Stimulated activated CD4-positive, alpha-beta T cell treated with anti-CD3 and anti-CD28 coated beads, Interleukin-15, amount 100 ng/mL, for 1 hour (primary cell): ENCODE measurements at places on chromosomes 6 and 20.

- no peak for DNase-seq
These were observed 144.2 kb downstream of the MYO6 start for GRCh38 chr6:75893058-75893775.

DNA sequence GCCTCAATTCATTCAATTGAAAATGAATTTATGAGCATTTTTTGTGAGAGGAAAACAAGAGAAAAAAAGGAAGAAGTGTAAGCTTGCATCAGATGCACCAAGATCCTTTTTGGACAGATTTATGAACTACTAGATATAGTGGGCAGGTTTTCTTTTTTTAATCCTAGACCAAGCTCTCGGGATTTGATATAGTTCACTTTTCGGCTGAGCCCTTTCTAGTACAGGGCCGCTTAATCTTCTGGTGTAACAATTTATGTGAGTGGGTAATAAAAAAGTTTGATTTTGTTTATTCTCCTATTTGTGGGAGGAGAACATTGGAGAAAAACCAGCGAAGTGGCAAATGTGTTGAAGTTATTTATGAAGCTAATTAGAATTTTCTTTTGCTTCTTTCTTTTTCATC, 538.0 kb downstream of the UTRN start:
- no peak for DNase-seq

DNA sequence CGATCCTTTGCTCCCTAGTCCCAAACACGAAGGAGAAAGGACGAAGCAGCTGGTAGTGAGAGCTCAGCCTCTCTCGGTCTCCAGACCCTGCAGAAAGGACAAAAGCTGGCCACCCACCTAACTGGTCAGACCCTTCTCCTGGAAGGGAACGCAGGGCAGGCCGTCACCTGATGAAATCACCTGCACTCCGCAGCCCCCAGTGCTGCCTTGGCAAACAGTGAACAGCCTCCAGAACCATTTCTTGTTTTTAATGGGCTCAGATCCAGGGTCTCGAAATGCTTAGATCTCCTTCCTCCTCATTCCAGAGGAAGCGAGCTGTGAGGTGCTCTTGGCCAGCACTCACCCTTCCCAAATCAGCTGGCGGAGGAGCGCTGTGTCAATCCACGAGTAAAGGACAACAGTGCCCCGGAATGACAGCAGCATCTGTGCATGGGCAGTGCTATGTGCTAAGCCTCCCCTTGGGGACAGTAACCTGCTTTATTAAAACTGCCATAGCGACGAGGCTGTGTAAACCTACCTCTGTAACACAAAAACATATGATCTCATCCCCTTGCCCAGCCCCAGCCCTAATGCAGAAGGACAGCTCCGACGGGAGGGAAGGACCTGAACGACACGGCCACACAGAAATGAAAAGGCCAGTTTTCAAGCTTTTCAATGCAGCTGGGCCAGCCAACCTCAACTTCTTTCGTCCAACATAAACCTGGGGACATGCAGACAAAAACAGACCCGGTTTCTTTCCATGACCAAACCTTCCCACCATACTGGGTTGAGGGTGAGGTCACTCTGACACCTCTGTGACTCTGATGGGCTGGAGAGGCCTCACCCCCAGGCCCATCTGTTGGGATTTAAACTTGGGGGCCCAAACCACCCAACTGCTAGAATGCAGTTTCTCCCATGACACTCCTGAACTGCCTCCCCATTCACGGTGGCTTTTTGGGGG, 43.3 kb downstream of the SULF2 start:
- no peak for DNase-seq

GRCh38 chr6:139829576-139829975, 455.1 kb upstream of the CITED2 start:
- no peak for DNase-seq

DNA sequence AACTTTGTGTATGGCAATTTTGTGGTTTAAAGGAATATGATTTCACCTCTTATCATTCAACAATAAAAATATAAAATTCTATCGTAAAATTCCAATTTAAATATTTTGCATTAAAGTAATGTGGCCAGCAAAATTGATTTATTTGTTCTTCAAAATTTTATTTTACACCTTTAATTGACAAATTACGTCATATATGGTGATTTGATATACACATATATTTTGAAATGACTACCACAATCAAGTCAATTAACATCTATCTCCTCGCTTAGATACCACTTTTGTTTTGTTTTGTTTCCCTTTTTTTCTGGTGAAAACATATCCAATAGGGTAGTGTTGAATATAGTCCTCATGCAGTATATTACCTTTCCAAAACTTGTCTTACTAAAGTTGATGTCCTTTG, 467.6 kb upstream of the HS3ST5 start:
- no peak for DNase-seq

DNA sequence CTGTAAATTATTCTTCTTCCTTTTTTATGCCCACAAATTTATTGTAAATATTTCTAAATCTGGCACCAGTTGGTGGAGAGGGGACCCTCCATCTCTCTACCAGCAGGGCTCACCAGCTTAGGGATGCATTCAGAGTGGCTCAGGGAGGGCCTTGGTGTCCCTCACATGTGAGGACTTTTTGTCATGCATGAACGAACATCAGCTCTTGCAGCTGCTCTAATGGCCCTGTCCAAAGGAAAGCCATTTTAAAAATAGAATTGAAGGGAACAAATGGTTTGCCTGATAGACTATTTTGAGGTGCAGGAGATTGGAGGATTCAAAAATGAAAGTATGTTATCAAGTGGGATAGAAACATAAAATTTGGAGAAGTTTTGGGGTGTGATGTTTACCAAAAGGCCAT, 37.5 kb upstream of the KLHL31 start:
- no peak for DNase-seq

- DNase-seq = no peak
These were observed 165.2 kb downstream of the BCAS1 start for GRCh38 chr20:53905019-53905819.

- no peak for DNase-seq
These were observed 69.6 kb upstream of the SMIM28 start for GRCh38 chr6:138307816-138308730.

DNA sequence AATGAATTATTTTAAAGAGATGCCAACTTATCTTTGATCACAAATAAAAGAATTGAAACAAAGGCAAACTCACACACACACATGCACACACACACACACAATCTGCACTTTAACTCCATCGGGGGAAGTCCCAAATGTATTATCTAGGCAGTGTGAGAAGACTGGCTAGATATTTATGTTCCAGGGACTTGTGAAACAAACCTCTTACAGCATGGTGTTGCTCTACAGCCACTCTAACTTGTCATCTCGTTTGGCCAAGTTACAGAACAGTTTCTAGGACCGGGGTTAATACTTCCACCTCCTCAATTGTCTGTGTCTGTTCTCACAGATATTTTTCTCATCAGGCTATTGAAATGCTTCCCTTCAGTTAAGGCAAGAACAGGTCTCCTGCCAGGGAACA, 855.0 kb downstream of the EPHA7 start:
- no peak for DNase-seq

DNA sequence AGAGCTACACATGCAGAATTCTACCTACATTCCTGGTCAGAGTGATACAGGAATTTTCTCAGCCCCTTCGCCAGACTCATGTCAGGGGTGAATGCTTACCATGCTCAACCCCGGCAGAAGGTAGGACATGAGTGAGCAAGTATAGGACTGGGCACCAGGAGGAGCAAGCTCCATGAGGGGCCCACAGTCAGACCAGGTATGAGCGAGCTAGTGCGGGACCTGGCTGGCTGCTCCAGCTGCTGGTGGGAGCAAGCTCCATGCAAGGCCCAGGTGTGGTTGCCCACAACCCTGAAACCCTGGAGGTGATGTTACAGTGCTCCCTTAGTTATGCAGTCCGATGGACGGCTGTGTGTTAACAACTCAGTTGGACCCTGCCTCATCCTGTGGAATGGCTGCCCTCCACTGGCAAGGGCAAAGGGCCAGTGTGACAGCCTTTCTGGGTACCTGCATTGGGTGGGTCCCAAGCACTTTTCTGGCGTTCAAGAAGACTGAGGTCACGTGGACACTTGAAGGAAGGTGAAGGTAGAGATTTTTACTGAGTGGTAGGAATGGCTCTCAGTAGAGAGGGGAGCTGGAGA, 503.5 kb upstream of the CITED2 start:
- no peak for DNase-seq

- no peak for DNase-seq
These were observed 1.9 kb upstream of the NKAIN4 start for GRCh38 chr20:63255931-63256704.

DNA sequence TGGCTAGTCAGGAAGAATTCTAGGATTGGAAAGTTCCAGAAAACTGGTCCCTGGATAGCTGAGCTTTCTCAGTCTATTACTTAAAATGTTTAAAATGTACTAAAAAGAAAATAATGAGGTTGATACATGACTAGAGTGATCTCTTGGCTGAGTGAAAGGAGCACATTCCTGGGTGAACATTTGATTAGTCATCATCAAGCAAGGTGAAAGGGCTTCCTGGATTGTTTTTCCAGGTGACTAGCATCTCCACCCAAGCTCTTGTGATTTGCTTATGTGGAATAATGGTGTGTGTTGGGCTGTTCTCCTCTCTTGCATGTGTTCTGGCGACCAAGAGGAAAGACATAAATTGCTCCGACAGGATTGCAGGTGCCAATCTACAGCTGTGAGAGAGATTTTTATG, 42.9 kb downstream of the PKIB start:
- DNase-seq = no peak

- no peak for DNase-seq
These were observed 29.0 kb downstream of the ARMC2 start for GRCh38 chr6:108877046-108877751.

- DNase-seq = no peak
These were observed 230.7 kb downstream of the TFAP2C start for GRCh38 chr20:56859801-56860261.

DNA sequence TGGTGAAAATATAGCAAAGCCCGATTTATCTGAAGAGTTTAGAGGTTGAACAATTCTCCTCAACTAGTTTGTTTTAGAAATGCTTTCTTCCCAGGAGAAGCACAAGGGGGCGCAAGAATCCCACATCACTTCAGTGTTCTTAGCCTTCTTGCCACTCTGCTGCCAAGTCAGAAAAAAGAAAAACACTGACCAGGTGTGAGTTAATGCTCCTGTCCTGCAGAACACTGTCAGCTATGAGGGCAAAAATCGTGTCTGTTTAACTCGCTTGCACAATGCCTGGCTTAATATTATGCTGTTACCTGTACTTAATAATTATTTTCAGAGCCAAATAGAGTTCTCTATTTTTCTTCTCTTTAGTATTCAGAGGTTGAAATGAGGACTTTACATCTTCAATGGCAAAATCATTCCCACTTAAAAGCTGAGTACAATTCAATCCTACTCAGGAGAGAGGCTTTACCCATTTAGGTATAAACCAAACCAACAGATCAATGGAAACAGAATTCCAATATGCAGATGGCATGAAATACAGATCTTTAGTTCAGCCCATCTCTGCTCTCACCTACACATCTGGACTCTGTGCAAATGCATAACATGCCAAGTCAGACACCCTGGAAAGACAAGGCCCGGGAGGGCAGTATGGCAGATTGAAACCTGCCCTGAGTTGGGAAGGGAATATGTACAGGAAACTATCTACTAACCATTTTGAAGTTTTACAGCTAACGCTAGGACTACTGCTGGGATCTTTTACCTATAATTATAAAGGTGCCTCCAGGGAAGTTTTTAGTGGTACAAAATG, 71.4 kb upstream of the TULP1 start:
- peak; percentile 47 for DNase-seq

GRCh38 chr6:35564733-35565132, 52.0 kb upstream of the TULP1 start:
- no peak for DNase-seq

GRCh38 chr20:53547664-53548239, 45.9 kb downstream of the ZNF217 start:
- no peak for DNase-seq

DNA sequence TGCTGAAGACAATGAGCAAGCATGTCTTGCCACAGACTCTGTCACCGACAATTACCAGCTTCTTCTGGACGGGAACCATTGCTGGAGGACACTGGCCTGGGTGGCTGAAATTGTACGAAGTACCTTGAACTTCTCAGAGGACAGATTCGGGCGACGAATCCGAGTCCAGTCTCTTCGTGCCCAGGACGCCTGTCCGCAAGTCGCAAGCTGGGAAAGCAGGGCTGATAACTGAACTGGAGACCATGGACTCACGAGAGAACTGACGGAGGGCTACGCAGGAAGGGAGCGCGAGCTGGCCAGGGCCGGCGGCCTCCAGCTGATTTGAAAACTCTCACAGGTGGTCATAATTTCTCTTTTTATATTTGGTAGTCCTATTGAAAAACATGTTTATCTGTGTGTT, 1229.5 kb upstream of the MAP3K7 start:
- DNase-seq = no peak

DNA sequence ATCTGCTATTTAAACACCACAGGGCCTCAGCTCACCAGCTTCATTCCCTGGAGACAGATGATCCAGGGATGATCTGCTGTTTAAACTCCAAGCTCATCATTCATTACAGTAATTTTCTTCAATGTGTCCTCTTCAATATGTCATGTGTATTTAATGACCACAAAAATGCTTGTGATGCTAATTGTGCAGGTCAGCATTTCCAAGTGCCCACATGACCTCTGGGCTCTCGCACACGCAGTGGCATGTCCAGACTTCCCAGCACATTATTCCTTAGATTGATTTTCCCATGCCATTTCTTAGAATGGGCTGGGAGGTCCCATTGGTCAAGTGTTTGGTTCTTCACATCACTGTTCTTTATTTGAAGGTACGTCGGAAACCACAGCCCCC, 434.4 kb downstream of the HAO1 start:
- no peak for DNase-seq

- no peak for DNase-seq
These were observed 95.0 kb downstream of the AIG1 start for GRCh38 chr6:143155681-143156080.

GRCh38 chr20:56223352-56223751, 25.2 kb upstream of the MC3R start:
- no peak for DNase-seq

GRCh38 chr6:33623895-33624381, 2.8 kb downstream of the ITPR3 start:
- no peak for DNase-seq

DNA sequence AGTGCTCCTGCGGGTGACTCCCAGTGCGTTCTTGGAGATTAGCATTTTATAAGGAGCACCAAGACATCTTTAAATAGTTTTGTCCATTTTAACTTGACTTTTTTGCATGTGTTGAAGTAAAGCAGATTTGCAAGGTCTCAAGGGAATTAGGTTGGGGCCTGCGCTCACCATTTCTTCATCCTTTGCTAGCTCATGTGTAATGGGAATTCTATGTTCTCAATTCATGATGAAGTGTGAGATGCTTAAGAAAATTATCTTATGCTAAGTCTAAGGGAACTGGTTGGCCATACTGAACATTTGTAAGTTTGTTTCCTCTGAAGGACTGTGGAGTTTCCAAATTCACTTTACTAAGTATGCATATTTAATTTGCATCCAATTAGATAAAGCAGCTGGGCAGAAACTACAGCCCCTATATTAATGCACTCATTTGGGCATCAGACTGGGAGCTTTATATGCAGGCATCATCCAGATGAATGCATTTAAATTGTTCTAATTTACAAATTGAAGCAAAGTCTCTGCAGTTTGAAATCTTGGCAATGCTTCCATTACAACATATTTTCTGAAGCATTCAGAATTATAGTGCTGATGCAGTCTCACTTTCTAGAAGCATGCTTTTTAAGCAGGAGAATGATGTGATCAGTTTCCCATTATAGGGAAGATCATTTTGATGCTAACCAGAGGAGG, 108.3 kb upstream of the AKAP12 start:
- DNase-seq = no peak

GRCh38 chr20:63900413-63900812, 5.5 kb downstream of the DNAJC5 start:
- DNase-seq = no peak
